ENCODE measurements at places on chromosomes 11 and 22.

- peak; percentile 55 for DNase-seq
Measured at GRCh38 chr11:126366064-126366822, 10.8 kb downstream of the ST3GAL4 start.

GRCh38 chr11:8640267-8640906, 42.1 kb downstream of the TRIM66 start:
- no peak for DNase-seq

DNA sequence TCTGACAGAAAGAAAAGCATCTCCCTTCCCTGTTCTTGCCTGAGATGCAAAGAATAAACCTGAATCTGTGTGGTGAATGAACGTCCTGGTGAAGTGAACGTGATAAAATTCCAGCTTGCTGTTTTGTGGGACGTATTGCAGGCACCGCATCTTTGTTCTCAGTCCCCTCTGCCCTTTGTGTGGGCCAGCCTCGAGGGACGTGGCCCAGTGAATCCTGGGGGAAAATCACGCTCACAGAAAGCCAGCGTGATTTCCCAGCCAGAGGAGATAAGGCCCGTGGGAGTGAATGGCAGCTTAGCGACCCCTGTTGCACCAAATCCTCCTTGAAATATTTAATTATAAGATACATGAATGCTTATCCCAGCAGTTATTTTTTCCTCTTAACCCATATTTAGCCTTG, 129.1 kb downstream of the COMMD9 start:
- DNase-seq: no peak

- no peak for DNase-seq
Measured at GRCh38 chr11:124108156-124108555, 7.1 kb upstream of the VWA5A start.

DNA sequence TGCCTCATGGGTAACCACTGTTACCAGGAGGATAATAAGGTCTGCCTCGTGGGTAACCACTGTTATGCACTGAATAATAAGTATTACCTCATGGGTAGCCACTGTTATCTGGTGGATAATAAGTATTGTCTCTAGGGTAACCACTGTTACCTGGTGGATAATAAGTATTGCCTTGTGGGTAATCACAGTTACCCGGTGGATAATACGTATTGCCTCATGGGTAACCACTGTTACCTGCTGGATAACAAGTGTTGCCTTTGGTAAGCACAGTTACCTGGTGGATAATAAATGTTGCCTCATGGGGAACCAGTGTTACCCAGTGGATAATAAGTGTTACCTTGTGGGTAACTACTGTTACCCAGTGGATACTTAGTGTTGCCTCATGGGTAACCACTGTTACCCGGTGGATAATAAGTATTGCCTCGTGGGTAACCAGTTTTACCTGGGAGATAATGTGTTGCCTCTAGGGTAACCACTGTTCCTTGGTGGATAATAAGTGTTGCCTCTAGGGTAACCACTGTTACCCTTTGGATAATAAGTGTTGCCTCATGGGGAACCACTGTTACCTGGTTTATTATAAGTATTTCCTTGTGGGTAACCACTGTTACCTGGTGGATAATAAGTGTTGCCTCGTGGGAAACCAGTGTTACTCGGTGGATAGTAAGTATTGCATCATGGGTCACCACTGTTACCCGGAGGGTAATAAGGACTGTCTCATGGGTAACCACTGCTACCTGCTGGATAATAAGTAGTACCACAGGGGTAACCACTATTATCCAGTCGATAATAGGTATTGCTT, 10.6 kb upstream of the NXPE4 start:
- no peak for DNase-seq

GRCh38 chr11:9386901-9387300, 2.4 kb downstream of the IPO7 start:
- DNase-seq: no peak

DNA sequence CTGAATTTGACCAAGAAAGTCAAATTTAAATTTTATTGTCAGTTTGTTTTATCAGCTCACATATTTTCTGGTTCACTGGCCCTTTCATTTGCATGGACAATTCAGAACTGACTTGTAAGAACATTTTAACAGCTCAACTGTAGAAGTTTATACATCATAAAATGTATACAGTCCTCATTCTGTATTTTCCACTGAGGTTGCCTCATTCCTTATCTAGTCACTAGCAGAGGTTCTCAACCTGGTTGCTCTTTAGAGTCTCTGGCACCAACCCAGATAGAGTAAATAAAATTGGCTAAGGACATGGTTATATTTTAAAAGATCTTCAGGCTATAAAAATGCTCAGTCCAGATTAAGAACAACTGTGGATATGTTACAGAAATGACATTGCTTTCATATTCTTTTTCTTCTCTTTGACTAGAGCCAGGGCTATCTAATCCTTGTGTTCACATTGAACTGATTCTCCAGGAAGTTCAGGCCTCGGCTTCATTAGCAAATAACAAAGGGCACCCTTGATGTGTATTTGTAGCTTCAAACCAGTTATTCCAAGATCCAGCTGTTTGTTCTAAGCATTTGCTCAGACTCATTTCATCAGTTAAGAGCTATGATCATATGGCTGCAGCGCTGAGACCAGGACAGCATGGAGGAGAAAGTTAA, 782.5 kb downstream of the ETS1 start:
- peak; percentile 4 for DNase-seq

GRCh38 chr22:49853981-49854831, 562 bp downstream of the ZBED4 start:
- peak; percentile 7 for DNase-seq

DNA sequence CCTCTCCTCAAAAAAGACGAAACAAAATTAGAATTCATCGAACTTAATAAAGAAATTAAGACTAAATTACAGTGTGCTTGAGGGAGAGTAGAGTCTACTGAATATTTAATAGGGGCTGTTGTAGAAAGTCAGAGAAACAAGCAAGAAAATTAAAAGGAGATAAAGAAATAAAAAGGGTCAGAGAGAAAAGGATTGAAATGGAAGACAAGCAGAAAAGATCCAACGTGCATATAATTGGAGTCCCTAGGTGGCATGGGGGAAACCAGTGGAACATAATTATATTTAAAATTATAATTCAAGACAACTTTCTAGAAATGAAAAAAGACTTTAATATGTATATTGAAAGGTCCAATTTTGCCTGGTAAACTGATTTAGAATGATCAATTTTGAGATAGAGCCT, 74.3 kb downstream of the ACER3 start:
- DNase-seq: no peak

DNA sequence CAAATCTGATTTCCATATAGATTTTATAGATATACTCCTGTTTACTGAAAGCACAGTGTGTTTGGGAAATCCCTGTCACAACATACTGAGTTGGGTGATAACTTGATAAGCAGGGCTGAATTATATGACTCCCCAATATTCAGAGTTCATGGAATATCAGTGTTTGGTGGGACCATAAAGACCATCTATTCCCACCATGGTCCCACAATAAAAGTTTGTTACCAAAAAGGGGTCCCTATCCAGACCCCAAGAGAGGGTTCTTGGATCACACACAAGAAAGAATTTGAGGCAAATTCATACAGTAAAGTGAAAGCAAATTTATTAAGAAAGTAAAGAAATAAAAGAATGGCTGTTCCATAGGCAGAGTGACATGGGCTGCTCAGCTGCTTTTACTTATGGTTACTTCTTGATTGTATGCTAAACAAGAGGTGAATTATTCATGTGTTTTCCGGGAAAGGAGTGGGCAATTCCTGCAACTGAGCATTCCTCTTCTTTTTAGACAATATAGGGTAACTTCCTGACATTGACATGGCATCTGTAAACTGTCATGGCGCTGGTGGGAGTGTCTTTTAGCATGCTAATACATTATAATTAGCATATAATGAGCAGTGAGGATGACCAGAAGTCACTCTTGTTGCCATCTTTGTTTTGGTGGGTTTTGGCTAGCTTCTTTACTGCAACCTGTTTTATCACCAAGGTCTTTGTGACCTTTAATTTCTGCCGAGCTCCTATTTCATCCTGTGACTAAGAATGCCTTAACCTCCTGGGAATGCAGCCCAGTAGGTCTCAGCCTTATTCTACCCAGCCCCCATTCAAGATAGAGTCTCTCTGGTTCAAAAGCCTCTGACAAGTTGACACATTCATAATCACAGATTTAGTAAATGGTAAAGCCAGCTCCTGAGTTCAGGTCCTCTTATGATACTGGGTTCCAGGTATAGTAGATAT, 240.6 kb upstream of the PDGFD start:
- no peak for DNase-seq

- no peak for DNase-seq
Measured at GRCh38 chr11:62930157-62930556, 9.0 kb upstream of the CHRM1 start.

DNA sequence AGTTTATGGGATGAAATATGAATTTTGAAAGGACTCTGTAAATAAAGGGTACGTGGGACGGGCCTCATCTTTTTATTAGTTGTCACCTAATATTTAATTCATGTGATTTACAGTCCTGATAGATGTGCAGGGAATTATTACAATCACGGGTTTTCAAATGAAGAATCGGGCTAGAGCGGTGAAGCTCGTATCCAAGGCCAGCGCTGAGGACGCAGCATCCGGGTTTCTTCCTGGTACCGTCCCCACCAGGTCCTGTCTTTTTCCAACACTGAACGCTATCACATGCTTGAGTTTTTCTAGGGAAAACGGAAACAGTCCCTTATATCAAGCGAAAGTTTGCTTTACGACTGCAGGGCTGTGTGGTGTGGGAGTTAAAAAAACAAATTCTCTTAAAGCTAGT, 787 bp downstream of the SMDT1 start:
- DNase-seq: peak; percentile 22

DNA sequence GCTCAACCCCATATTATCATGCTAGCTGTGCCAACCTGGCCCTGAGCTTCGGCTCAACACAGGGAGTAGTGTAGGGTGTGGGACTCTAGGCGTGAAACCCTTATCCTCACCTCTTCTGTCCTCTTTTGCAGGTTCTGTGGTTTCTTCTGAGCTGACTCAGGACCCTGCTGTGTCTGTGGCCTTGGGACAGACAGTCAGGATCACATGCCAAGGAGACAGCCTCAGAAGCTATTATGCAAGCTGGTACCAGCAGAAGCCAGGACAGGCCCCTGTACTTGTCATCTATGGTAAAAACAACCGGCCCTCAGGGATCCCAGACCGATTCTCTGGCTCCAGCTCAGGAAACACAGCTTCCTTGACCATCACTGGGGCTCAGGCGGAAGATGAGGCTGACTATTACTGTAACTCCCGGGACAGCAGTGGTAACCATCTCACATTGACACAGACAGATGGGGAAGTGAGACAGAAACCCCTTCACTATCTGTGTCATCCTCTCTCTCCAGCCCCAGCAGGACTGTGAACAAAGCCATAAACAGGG, 76.4 kb downstream of the GGTLC2 start:
- no peak for DNase-seq

GRCh38 chr11:74535371-74536160, 42.0 kb upstream of the LIPT2 start:
- DNase-seq: no peak

- peak; percentile 57 for DNase-seq
Measured at GRCh38 chr11:45176996-45177395, 30.6 kb downstream of the PRDM11 start.

DNA sequence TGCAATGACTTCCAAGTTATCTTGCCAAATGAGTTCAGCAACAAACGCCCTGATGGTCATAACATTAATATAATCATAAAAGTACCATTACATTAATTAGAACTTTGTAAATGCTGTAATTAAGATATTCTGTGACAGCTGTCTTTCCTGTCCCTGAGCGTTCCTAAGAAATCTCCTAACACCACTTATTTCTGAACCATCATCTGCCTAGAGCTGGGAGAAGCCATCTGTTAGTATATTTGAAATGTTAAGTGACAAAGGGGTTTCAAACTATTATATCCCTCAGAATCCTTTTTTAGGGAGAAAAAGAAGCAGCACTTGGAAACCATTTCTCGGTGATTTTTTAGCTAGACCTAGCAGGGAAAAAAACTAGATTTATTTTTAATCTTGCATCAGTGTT, 657.5 kb downstream of the FAM181B start:
- DNase-seq: no peak

GRCh38 chr11:937841-938261, 12.2 kb downstream of the AP2A2 start:
- no peak for DNase-seq

- DNase-seq: no peak
Measured at GRCh38 chr11:27408246-27408800, 45.3 kb upstream of the CCDC34 start.

- DNase-seq: no peak
Measured at GRCh38 chr11:40987776-40988435, 471.5 kb downstream of the LRRC4C start.

DNA sequence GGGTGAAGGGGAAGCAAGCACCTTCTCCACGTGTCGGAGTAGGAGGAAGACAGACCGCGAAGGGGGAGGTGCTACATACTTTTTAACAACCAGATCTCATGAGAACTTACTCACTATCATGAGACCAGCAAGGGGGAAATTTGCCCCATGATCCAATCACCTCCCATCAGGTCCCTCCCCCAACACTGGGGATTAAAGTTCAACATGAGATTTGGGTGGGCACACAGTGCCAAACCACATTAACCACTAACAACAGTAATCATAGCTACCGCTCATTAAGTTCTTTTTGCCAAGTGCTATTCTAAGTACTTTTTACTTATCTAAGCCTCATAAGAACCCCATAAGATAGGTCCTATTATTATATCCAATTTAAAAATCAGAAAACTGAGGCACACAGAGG, 450.5 kb upstream of the DDI1 start:
- no peak for DNase-seq

DNA sequence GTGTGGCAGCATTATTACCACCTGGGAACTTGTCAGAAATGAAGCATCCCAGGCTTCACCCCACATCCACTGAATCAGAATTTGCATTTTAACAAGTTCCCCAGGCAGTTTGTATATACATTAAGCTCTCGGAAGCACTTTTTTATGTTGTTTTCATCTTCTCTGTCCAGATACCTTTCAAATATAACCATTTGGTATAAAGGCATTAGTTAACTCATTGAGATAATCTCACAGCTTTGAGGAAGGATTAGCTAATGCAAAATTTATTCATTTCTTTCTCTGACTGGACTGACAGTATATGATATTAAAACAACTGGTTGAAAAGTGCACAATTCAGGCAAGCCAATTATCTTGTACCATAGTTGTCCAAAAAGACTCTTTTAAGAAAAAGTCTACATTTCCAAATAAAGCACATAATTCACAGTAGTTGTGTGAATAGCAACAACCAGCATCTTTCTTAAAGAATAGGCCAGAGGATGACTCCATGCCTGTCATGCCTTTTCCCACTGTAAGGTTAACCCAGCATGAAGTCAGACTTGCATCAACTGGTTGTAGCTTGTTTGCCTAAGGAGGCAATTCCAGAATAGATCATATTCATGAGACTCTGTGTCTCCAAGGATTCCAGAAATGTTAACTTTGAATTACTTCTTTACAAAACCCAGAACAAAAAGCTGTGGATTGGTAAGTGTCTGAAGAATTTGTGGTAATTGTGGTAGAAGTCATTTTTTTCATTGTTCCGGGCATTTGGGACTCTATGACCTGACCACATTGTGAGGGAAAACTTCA, 254.3 kb upstream of the SESN3 start:
- DNase-seq: no peak

DNA sequence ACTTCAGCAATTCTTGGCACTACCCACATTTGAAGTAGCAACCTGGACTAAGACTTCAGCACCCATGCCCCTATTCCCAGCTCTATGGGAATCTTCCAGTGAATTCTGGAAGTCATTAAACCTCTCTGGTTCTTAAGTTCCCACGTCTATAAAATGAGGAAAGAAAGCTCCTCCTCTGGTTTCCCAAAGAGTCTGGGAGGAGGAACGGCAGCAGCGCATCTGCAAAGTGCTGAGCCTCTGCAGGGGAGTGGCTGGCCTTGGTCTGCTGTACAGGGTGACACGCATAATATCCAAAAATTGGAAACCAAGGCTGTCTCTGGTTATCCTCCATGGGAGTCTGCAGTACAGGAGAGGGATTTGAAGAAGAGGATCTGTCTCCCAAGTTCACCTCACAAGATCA, 73.6 kb upstream of the TP53I11 start:
- DNase-seq: no peak
